Pancreas (tissue), 10 donors: ENCODE measurements at places on chromosomes 3 and 15. TPM values are rescaled to one million over a fixed set of nuclear protein-coding genes. Genes with fewer than 3 reads are reported as not detected.

Gene RBP2
- 1.4 TPM for polyA plus RNA-seq

Gene ARGFX
- polyA plus RNA-seq = not detected

Gene ZIC1
- not detected for polyA plus RNA-seq

Gene TGM5
- polyA plus RNA-seq = not detected

Gene MAGEL2
- 0.72 TPM for polyA plus RNA-seq

Gene BRPF1
- polyA plus RNA-seq = 5.8 TPM

Gene CCR3
- not detected for polyA plus RNA-seq

Gene ZNF80
- not detected for polyA plus RNA-seq

Gene APEH
- polyA plus RNA-seq = 26.1 TPM

Gene SLC24A5
- not detected for polyA plus RNA-seq

Gene ONECUT1
- 8.0 TPM for polyA plus RNA-seq

Gene SAMMSON
- not detected for polyA plus RNA-seq

Gene ALDH1L1
- polyA plus RNA-seq = 38.8 TPM

Gene ACTRT3
- 0.49 TPM for polyA plus RNA-seq
